NCI-H510A (cell line): ENCODE measurements at places on chromosomes 5 and 9.

DNA sequence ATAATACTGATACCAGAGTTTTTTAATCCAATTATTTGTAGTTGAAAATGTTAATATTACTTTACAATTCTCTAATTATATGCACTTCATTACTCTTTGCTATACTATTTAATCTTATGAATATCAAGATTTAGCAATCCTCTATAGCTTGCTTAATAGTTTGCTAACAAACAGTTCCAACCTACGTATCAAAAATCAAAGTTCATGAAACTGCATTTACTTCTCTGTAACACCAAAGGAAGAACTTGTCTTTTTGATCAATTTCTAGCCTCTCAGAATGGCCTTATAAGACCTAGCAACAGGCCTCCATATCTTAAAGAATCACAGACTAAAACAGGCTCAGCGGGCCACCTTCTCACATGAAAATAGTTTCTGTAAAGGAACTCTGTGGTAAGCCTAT is 68.9 kb downstream of the ADAMTS6 start:
- DNase-seq = no peak

GRCh38 chr9:99866398-99866797 is 40.1 kb upstream of the STX17 start:
- no peak for DNase-seq

DNA sequence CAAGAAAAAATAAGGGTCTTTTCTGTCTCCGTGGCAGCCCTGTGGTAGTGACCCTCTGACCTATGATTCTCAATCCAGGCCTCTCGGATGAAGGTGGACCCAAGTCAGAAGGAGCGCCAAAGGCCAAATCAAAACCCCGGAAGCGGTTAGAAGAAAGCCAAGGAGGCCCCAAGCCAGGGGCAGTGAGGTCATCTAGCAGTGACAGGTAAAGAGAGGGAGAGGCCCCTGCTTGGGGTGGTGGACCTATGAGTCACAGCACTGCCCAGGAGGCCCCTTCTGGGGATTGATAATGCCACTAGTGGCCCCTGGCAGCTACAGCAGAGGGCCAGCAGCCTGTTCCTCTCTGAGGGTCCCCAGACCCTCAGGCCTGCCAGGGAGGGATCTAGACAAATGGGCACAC is 6.4 kb upstream of the SLC2A8 start:
- no peak for DNase-seq

- DNase-seq = no peak
Measured at GRCh38 chr5:132381614-132382013, 12.1 kb downstream of the SLC22A5 start.

DNA sequence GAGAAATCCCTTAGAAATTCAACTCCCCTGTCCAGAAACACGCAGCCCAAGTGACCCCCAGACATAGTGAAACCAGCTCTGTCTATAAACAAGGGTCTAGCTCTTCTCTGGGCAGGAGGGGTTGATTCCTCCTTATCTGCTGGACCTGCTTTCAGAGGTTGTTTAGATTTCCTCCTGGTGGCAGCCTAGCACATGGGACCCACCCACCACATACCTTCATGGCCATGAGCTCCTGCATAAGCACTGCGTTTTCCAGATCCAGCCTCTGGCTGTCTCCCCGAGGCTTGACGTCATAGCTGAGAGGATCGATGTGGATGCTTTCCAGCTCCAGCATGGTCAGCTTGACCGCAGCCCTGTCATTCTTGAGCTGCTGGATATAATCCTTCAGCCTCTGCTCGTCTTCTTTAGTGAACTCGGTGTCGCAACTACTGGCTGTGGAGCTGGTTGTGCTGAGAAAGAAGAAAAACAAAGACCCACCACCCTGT is 77.0 kb downstream of the DCP2 start:
- no peak for DNase-seq

DNA sequence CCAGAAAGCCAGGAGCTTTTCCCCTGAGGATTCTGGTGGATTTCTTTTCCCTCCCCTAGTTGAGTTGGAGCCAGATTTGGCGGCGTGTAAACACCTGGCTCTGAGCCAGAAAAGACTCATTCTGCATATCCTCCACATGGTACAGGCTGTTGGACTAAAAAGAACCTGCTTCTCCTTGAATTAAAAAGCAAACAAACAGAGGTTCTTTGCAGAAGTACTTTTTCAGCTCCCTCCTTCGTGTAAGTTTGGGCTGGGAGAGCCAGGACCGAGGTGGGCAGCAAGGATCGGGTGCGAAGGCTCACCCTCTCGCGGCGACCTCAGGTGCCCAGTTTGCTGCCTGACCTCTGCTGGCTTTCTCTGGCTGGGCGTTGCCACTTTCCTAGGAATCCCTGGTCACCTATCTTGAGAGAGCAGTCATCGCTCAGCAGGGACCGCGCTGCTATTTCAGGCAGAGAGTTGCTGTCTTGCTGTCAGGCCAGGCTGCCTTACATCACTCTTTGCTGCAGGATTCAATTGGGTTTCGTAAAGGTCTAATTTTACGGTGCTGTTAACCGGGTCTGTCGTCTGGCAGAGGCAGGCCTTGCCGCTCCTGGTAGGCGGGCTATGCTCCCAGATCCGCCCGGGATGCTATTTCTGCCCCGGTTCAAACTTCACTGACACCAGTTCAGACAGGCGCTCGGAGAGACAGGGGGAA is 3.2 kb downstream of the PAPPA start:
- DNase-seq = peak; percentile 12

GRCh38 chr5:95424016-95424415 is 32.9 kb downstream of the FAM81B start:
- DNase-seq = no peak

- DNase-seq = no peak
Measured at GRCh38 chr5:55415071-55415470, 107.3 kb downstream of the MTREX start.

DNA sequence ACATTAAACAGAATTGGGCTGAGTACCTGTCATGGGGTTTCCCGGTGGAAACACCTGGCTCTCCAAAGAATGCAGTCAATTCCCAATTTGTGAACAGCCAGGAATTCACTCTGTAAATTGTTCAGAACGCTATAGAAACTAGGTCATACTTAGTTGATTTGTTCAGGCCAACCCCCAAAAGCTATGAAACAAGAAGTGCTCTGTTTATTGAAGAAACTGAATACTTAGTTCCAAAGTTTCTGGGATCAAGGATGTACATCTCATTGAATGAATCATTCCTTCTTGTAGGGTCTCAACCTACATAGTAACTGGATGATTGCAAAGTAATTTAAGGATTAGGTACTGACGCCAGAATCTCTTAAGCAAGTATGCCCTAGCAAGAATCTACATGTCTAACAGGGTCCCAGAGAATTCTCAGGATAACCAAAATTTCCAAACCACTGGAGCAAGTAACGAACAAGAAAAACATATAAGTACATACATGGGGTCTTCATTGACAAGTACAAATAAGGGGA is 659 bp upstream of the TUSC1 start:
- DNase-seq = no peak

- no peak for DNase-seq
Measured at GRCh38 chr5:97918620-97919019, 735.6 kb upstream of the RIOK2 start.

- DNase-seq = no peak
Measured at GRCh38 chr5:59666440-59667068, 227.0 kb downstream of the PDE4D start.

GRCh38 chr5:72937517-72938061 is 18.3 kb upstream of the FCHO2 start:
- DNase-seq = no peak

DNA sequence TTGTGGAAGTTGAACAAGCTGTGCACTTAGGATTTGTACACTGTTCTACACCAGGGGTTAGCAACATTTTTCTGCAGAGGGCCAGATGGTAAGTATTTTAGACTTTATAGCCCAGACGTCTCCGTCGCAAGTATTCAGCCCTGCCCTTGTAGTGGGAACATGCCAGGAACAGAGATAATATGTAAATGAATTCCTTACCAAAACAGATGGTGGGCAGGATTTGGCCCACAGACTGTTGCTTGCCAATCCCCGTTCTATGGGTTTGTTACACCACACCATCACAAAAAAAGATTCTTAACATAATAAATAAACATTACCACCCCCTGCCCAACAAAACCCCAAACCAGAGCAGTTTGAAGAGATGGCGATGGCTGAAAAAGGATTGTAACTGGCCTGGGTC is 74.3 kb downstream of the AMBP start:
- no peak for DNase-seq

DNA sequence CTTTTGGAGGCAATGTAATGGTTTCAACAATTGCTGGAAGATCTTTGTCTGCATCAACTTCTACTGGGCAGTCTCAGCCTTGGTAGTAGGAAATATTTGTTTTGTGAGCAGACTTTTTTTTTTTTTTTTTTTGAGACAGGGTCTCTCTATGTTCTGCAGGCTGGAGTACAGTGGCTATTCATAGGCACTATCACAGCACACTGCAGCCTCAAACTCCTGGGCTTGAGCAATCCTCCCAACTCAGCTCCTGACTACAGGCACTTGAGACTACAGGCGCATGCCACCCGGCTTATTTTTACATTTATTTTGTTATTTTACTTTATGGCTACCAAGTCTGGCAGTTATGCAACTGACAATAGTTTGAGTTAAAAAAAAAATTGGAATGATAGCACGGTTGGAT is 187.3 kb downstream of the SNX18 start:
- no peak for DNase-seq

DNA sequence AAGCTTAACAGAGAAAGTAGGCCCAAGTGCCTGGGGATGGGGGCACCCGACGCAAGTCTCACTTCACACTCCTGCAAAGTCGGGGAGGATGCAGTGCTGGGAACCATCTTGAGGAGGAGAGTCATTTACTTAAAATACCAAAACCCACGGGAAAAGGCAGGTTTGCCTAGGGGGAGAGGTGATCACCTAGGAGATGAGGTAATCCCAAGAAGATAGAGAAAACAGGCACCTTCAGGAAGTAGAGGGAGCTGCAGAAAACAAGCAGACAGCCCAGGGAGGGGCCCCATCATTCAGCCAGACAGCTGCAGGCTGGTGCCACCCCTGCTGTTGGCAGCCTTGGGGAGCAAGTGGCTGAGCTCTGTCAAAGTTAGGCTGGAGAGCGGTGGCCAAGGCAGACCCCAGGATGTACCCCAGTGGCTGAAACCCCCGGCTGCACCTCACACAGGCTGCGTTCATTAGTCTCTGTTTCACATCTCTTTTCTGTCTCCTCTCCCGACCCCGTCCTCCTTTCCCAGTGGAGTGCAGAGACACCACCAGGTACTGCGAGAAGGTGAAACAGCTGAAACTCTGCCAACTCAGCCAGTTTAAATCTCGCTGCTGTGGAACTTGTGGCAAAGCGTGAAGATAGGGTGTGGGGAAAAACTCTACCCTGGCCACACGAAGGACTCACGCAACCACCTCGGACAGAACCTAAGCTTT is 124.9 kb downstream of the SAXO1 start:
- DNase-seq = no peak

- DNase-seq = no peak
Measured at GRCh38 chr9:134297083-134297410, 29.2 kb upstream of the RXRA start.

DNA sequence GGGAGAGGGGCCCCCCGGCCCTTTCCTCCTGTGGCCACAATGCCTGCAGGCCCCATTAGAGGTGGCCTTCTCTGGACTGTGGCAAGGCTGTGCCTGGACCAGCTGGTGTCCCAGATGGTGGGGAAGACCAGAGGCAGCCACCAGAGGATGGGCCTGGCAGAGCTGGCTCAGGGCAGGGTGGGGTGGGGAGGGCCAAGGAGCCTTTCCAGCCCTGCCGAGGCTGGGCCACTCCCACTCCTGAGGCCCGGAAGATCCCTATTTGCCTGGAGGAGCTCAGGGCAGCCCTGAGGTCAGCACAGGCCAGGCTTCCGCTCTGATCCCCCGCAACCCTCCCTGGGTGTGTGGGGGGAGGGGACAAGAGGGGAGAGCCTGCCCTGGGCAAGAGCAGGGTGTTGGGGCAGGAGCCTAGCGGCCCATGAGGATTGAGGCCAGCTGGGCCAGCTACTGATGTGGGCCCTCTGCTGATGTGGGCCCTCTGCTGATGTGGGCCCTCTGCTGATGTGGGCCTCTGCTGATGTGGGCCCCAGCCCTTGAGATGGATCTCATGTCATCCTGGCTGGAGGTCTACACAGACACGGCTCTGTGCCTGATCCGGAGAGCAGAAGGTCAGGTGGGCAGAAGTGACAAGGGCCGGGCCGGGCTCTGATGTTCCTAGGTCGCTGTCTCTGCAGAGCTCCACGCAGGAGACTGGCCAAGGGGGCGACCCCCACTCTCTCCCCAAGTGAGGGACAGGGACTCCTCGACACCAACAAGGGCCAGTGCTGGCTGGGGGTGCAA is 6.0 kb downstream of the MRPS2 start:
- no peak for DNase-seq

- no peak for DNase-seq
Measured at GRCh38 chr5:43425983-43426382, 13.8 kb upstream of the CCL28 start.

- DNase-seq = no peak
Measured at GRCh38 chr9:27645161-27645840, 72.0 kb upstream of the C9orf72 start.

- no peak for DNase-seq
Measured at GRCh38 chr5:118776755-118777154, 211.6 kb downstream of the DTWD2 start.

DNA sequence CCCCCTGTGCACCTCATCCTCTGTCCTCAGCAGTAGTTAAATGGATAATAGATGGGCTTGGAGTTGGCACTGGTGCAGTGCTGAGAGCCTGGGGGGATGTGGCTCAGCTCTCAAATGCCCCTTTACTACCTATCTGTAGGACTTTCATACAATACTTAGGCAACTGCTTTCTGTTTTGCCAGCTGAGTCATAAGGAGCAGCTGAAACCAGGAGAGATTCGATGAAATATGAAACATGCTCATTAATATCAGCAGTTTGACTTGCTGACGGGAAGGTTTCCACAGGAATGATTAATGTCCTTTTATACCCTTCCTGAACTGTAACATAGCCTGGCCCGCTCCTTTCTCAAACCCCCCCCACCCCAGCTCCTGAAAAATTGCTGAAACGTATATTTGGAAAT is 142.6 kb downstream of the SAXO1 start:
- no peak for DNase-seq

GRCh38 chr9:87109231-87109631 is 161.9 kb upstream of the GAS1 start:
- no peak for DNase-seq

- DNase-seq = no peak
Measured at GRCh38 chr5:74988273-74988983, 63.9 kb downstream of the GCNT4 start.

DNA sequence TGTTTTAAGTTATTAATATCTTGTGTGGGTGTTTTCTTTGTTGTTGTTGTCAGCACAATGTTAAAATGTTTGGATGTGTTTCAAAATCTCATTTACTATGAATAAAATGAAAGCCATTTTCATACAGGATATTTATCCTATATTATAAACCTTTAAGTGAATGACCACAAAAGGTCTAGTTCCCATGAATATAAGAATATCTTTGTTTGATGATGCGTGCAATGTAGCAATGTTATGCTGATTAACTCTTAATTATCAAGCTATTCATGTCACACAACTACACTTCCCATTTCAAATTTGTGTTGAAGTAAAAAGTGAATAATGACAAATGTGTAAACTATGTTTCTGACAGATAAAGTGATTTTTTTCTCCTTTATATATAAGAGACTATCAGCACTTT is 59.8 kb downstream of the MEF2C start:
- no peak for DNase-seq

GRCh38 chr5:53783624-53784228 is 223.3 kb downstream of the NDUFS4 start:
- DNase-seq = no peak

GRCh38 chr5:153148624-153148976 is 341.9 kb upstream of the GRIA1 start:
- DNase-seq = no peak
